NCI-H69 (cell line): ENCODE measurements at places on chromosomes 11 and 22.
A peak's percentile ranks its signal among the peaks of the same experiment; 100 is the strongest.

- no peak for DNase-seq
Measured at GRCh38 chr22:29267462-29267857, 321 bp downstream of the RHBDD3 start.

DNA sequence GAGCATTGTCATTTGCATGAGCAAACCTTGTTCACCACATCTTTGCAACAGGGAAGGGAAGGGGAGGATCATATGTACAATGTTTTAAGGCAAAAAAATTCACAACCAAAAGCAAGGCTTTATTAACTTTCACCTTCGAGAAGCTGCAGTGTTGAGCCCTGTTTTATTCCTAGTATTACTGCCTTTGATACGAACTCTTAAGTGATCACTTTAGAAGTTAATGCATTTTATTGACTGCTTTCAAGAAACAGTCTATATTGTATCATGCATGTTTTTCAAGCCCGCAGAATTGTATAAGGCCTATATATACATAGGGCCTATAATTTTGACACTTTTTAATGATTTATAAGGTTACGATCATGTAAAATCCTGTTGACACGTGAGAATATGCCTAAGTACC is 117.5 kb upstream of the VPREB1 start:
- no peak for DNase-seq

- DNase-seq = no peak
Measured at GRCh38 chr22:19603767-19604166, 79.6 kb upstream of the CLDN5 start.

GRCh38 chr11:76232026-76232665 is 25.8 kb upstream of the WNT11 start:
- DNase-seq = peak; percentile 43

DNA sequence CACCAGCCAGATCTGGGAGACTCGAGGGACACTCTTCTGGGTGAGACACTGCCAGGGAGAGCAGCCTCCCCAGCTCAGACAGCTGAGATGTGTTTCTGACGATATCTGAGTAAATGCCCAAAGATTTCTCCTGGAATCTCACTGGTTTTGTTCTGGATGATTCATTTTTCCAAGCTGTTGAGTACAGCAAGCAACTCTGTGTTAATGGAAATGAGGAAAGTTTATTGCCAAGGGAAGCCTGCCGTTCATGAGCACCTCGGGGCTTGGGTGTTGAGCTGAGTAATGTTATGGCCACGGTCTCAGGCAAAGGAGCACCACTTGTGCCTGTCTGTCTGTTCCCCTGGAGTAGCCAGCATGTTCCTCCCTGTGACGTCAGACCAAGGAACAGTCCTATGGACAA is 1132.4 kb downstream of the BRD1 start:
- DNase-seq = no peak

- no peak for DNase-seq
Measured at GRCh38 chr11:34856251-34856650, 59.9 kb downstream of the APIP start.

DNA sequence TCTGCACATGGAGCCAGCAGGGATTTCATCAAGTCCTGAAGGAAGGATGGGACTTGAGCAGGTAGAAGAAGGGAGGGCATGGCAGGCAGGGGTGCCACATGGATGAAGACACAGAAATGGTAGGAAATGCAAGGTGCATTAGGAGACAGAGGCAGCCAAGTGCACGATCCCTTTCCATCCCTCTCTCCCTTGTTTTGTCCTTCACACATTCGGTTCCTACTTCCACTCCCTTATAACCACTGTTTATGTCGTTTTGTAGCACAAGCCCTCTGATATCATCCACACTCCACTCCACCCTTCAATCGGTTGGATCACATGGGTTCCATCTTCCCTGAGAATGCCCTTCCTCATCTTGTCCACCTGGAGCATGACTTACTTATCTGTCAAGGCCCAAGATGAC is 35.2 kb downstream of the IFT27 start:
- no peak for DNase-seq

GRCh38 chr22:41521126-41521525 is 23.1 kb downstream of the POLR3H start:
- no peak for DNase-seq

DNA sequence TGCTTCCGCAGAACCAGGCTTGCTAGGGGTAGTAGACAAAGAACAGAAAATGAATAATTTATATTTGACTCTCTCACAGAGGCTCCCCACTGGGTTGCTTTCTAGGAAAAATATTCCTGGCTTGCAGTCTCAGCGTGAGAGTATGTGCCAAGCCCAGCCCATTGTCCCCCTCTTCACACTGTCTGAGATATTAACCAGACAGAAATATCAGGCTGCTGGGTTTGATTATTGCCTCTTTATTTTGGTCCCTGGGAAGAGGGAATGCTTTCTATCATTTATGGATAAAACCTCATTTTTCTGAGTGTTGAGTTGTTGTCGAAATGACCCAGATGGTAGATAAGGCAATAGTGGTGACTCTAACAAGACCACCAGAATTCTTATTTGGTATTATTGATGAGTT is 367.9 kb downstream of the METTL15 start:
- DNase-seq = peak; percentile 58

DNA sequence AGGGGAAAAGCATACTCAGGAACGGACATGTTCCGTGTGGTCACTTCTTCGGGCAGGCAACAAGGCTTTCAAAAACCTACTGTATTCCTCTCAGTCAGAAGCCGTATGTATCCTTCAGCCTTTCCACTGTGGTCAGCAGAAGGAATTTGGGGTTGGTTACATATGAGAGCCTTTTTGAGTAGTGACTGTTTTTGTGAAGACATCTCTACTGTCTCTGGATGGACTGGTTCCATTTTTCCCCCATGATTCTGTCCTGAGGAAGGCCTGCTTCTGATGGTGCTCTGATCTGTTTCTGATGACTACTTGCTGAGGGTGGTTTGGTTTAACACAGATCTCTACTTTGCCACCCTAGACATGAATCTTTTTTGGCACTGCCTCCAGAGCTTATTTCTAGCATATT is 63.7 kb upstream of the HORMAD2 start:
- DNase-seq = no peak

GRCh38 chr22:20781272-20781990 is 7.5 kb downstream of the SERPIND1 start:
- DNase-seq = no peak

- no peak for DNase-seq
Measured at GRCh38 chr11:60208146-60208895, 25.4 kb upstream of the MS4A6A start.

- no peak for DNase-seq
Measured at GRCh38 chr11:103888541-103888951, 147.9 kb upstream of the DDI1 start.
